MCF 10A (cell line): ENCODE measurements at places on chromosomes 5 and 9. TPM values are rescaled to one million over a fixed set of nuclear protein-coding genes. Genes with fewer than 3 reads are reported as not detected.

- peak; percentile 16 for DNase-seq
- H3K27ac ChIP-seq: no peak overlapping the region
- peaks cover 7% of the 10 kb centered on the region for H3K4me1 ChIP-seq
These were observed 172.0 kb upstream of the TBC1D2 start for GRCh38 chr9:98427491-98427890.

KIF4B gene
- total RNA-seq: not detected in 2 replicates

- no peaks in the 10 kb centered on the region for H3K4me1 ChIP-seq
- no peak overlapping the region for H3K27ac ChIP-seq
- H3K27me3 ChIP-seq: no peaks in the 10 kb centered on the region
These were observed 99.5 kb downstream of the GHR start for GRCh38 chr5:42522783-42523182.

DNA sequence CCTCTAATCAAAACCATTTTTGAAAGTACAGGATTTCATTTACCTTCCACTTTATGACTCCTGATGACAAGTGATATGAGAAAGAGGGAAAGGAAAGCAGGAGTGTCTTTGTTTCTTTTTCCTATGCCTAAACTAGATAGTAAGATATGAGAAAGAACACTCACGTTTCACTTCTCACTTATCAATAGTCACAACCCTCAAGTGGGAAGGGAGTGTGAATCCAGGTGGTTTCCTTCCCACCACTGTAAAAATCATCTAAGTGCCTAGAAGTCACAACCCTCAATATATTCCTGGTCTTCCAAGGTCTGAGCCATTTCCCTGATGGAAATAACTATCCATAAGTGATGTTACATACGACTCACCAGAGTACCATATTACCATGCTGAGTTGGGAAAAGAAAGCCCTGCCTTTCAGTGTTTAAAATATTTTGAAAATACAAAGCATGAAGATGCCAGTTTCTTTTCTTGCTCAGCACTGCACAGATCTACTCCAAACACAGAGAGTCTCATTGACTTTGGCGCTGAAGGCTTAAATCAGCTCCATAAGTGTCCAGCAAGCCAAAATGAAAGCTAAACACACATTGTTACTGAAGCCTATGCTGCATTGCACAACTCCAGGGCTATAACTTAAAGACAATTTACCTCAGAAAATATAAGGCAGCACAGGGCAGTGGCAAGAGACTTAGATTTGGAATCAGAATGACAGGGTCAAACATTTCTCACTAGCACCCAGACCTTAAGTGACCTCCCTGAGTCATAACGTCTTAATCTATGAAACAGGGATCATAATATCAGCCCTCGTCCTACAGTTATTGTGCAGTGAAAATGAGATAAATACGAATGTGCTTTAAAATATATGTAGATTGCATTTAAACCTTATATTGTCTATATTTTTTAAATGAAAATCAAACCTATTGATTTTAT is 301.2 kb downstream of the KIAA0825 start:
- H3K36me3 ChIP-seq: no peaks in the 10 kb centered on the region
- H3K27me3 ChIP-seq: no peaks in the 10 kb centered on the region
- H3K4me3 ChIP-seq: no peak overlapping the region

FGF18 gene
- total RNA-seq: not detected in 2 replicates

NRARP gene
- 1.4 and 2.2 TPM in 2 replicates for total RNA-seq

DNA sequence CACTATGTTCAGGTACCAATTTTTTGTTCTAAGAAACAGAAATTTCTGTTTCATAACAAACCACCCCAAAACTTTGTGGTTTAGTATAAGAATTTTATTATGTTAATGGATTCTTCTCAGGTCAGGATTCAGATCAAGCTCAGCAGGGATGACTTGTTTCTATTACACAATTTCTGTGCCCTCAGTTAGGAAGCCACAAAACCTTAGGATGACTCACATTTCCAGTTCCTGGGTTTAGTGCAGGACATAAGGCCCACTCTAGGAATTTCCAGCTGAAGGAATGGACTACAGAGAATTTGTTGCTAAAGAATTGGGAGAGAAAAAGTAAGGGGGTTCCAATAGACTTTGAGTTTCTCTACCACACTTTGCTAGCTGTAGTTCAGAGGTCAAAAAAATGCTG is 629.3 kb downstream of the ANXA1 start:
- DNase-seq: peak; percentile 93
- peaks cover 20% of the 10 kb centered on the region for H3K4me1 ChIP-seq
- H3K4me3 ChIP-seq: no peak overlapping the region
- H3K36me3 ChIP-seq: no peaks in the 10 kb centered on the region
- peaks cover 8% of the 10 kb centered on the region for H3K27me3 ChIP-seq

- peaks cover 24% of the 10 kb centered on the region for H3K4me1 ChIP-seq
- DNase-seq: peak; percentile 98
- H3K27ac ChIP-seq: peak within 1 kb of the TSS; percentile 91
- peaks cover 15% of the 10 kb centered on the region for H3K36me3 ChIP-seq
- H3K27me3 ChIP-seq: no peaks in the 10 kb centered on the region
- H3K4me3 ChIP-seq: peak within 1 kb of the TSS; percentile 76
These were observed at the start of gene CAST for GRCh38 chr5:96661855-96662724. CAST (plus strand) TSS chr5:96662376; CDS start chr5:96662423, 47 bp downstream.

DNA sequence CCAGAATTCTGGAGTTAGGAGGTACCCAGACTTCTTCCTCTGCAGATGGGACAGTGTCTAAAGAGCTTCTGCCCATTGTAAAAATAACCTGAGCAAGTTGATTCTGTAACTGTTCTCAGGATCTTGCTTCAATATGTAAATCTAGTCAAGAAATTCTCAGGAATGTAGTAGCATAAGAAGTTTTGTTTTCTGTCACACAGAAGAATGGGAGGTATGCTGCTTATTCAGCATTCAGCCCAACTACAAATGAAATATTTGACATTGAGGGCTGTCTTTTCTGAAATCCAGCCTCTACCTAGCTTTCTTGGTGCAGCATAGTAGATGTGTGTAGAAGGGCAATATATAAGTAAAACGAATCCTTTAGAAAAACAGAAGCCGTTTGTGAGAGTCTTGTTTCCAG is 13.8 kb downstream of the MACIR start:
- DNase-seq: no peak
- no peak overlapping the region for H3K27ac ChIP-seq
- no peak overlapping the region for H3K4me3 ChIP-seq
- peaks cover 12% of the 10 kb centered on the region for H3K36me3 ChIP-seq
- peaks cover 13% of the 10 kb centered on the region for H3K4me1 ChIP-seq
- H3K27me3 ChIP-seq: no peaks in the 10 kb centered on the region

- no peak overlapping the region for H3K27ac ChIP-seq
These were observed 334.1 kb upstream of the CD180 start for GRCh38 chr5:67530609-67531255.

INSL4 gene
- not detected in 2 replicates for total RNA-seq

TMEM215 gene
- not detected in 2 replicates for total RNA-seq

LCN6 gene
- total RNA-seq: not detected in 2 replicates
